ENCODE measurements at places on chromosomes 5 and 9.

DNA sequence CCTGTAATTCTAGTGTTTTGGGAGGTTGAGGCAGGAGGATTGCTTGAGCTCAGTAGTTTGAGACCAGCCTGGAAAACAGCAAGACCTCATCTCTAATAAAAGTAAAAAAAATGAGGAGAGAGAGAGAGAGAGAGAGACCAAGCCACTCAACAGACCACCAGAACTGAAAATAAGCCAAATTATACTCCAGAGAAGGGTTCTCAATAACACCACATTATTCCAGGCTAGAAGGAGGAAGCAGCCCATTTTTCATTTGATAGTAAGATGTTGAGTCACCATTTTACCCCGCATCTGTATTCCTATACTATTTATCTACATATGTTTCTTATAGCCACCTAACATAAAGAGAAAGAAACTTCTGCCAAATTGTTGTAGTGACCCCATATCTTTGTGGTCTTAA is 134.8 kb downstream of the PCSK5 start:
- no peak for DNase-seq

DNA sequence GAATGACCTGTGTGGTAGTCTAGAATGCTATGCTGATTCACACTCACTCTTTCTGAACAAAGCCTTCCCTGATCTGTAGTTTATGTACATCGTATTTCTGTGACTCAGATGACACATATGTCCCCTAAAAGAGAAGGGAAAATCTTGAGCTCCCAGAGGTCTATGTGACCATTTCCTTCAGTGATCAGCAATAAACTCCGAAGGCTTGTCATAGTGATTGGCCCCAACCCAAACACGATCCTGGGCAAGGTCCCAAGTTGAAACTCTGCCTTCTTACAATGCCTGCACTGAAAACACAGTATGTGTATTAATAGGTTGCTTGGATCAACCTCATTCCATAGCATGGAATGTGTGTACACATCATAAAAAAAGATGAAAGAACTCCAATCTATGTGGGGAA is 685.8 kb downstream of the MAT2B start:
- DNase-seq, result no peak

DNA sequence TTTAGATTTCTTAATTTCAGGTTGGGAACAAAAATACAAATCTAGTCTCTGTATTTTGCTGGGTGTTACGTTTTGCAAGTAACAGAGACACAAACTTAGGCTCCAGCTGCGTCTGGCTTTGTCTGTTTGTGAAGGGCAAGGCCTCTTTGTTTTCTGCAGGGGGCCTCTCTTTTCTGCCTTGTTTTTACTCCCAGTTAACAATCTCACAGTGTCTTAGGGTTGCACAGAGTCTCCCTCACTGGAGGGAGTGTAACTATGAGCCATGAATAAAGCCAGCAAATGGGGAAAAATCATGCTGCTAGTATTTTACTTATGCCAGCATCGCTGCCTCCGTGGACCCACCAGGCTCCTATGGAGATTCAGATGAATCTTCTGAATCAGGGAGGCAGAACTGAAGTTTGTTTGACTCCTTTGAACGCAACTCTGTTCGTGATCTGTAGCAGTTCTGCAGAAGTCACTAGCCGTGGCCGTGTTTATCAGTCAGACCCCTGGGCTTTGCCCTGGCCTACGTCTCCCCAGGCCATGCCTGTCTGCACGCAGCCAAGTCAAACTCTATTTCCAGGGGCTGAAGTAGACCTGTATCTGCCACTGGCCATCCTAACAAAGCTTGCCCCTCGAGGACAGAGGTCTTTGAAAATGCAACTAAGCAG is 77.2 kb downstream of the ATP10B start:
- no peak for DNase-seq

DNA sequence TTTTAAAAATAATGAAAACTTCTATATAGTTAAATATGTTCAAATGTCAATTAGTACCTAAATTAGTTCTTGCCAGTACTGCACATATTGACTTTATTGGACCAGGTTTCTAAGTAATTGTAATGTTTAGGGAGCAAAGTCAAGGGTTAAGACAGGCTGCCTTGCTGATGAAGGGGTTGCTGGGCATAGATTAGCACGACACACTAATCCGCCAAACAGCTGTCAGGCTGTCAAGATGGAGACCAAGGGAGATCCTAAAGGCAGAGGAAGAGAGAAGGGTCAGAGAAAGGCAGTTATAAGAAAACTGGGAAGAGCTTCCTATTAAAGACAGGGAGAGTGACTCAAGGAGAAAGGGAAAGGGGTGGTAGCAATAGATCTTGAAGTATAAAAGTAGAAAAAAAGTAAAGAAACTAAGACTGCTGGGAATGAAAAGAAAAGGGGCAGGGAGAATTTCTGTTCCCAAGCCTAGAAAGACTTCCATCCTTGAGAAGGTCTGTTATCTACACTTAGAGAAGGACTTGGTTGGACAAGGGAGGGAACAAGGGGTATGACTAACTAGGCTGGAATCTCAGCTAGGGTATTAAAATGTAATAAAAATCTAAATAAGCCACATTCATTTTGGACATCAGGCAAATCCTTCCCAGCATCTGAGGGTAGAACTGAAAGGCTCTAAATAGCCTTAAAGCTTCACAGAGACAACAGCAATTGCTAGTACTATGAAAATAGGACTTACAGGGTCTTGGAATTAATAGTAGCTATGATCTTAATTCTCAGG is 188.7 kb downstream of the FBXL17 start:
- DNase-seq, result no peak

- no peak for DNase-seq
These were observed 76.0 kb downstream of the COL15A1 start for GRCh38 chr9:99019510-99020331.

- DNase-seq, result peak; percentile 94
These were observed 37.0 kb downstream of the ALG2 start for GRCh38 chr9:99184475-99185347.

- DNase-seq, result no peak
These were observed 440.4 kb downstream of the DMRT2 start for GRCh38 chr9:1490341-1491232.

DNA sequence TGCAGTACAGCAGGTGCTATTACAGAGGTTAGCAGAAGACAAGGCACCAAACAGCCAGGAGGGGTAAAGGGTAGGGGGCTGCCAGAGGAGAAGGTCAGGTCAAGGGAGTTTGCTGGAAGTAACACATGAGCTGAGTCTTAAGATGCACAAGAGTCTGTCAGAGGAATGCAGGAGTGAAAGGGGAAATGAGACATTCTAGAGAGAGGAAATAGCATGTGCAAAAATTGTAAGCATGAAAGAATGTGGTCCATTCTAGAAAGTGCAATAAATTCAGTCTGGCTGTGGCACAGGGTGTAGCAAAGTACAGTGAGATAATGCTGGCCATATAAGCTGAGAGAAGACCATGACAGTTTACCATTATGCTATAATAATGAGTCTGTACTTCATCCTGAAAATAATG is 6.6 kb downstream of the GOLGA1 start:
- no peak for DNase-seq

DNA sequence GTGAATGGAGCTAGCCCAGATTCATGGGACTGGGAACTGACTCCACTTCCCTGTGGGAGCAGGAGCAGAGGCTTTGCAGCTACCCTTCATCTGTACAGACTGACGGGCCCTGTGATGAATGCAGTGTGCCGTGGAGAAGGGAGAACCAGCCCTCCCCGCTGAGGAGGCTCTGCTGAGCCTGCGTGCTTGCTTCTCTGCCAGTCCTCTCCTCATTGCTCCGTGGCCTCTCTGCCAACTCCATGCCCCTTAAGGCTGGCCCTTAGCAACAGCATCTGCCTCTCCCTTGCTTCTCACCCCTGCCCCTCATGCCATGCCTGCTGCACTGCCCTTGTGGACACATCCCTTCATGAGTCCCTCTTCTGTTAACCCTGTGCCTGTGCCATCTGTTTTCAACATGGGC is 53.6 kb downstream of the GADD45G start:
- DNase-seq, result no peak

- no peak for DNase-seq
These were observed 8.9 kb upstream of the BNC2 start for GRCh38 chr9:16879416-16879815.

DNA sequence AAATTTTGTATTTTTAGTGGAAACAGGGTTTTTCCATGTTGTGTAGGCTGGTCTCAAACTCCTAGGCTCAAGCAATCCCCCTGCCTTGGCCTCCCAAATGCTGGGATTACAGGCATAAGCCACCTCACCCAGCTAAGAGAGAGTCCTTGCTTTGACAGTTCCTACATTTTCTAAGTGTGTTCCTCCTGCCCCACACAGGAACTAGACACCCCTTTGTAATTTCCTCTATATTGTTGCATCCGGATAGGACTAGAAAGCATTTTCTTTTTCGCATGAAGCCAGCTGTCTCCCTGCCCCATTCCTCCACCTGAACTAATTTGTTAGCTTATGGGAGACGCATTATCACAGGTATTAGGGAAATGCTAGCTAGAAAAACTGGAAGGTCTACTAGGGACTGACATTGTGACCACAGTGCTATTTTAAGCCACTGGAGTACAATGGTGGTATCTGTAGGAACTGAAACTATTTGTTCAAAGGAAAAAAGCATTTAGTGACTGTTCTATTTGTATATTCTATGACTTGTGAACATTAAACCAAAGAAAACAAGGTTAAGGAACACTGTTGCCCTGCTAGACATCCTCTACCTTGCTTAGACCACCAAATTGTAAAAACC is 214.1 kb downstream of the SMARCA2 start:
- DNase-seq, result no peak

DNA sequence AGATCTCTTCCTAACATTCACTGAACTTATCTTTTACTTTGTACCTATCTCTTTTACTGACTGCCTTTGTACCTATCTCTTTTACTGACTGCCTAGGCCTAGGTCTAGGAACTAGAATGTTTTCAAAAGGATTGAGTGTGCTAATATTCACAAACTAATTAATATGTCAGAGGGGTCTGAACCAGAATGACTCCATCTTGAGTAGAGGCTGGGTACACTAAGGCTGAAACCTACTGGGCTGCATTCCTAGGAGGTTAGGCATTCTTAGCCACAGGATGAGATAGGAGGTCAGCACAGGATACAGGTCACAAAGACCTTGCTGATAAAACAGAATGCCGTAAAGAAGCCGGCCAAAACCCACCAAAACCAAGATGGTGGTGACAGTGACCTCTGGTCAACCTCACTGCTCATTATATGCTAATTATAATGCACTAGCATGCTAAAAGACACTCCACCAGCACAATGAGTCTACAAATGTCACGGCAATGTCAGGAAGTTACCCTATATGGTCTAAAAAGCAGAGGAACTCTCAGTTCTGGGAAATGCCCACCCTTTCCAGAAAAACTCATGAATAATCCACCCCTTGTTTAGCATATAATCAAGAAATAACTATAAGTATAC is 2.5 kb upstream of the RHOBTB3 start:
- no peak for DNase-seq

GRCh38 chr5:179700401-179700918 is 1.7 kb downstream of the CANX start:
- DNase-seq, result no peak
